IMR-90 (cell line): ENCODE measurements at places on chromosomes 12 and 14.

GRCh38 chr14:64476438-64476837 is 11.1 kb downstream of the AKAP5 start:
- DNase-seq, result no peak

DNA sequence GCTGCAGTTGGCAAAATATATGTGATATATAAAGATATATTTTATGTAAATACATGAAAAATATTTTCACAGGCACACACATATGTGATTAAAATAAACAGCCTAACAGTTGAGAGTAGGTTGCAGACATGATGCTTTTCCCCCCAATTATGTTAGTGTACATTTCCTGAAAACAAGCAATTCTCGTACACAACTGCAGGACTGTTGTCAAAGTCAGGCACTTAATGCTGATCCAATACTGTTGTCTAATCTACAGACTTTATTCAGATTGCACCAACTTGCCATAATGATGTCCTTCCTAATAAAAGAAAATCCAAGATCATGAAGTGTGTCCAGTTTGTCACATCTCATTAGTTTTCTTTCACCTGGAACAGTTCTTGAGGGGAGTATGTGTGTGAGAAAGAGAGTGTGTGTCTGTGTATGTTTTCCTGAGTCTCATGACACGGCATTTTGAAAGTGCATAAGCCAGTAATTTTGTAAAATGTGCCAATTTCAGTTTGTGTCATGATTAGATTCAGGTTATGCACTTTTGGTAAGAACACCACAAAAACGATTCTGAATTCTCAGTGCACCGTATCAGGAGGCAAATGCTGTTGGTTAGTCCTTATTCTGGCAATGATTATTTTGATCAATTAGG is 16.5 kb upstream of the SEL1L start:
- DNase-seq, result no peak

DNA sequence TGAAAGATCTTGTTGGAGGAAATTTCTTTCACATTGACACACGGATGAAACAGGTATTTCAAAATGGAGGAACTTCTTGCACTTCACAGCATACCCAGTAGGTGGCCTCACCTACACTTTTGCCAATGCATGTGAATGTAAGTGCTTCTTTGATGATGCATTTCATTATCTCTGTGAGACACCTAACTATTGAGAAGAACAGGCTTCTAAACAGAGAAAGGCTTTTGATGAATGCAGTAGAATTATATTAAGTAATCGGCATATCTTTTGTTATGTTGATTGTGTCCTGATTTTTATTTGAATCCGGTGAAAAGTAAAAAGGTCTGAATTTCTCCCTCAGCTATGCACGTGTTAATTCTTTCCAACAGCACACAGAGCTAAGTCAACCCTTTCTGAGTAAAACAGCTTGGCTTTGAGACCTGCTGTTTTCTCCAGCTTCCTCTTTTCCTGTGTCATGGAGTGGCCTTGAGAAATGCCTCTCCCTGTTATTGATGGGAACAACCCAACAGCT is 399.0 kb downstream of the NAV3 start:
- peak; percentile 52 for DNase-seq

DNA sequence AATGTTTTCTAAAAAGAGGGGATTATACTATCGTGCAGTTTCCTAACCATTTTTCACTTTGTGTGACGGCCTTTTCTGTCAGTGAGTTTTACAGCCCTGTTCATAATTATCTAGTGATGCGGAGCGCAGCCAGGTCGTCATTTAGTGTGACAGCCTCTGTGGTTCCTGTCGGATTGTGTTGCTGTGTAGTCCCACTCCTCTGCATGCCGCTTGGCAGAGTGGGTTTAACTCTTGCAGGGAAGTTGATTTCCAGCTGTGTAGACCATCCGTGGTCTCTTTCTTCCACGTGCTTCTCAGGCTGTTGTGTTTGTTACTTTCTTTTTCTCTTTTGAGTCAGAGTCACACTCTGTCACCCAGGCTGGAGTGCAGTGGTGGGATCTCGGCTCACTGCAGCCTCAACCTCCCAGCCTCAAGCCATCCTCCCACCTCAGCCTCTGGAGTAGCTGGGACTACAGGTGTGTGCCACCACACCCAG is 8.6 kb downstream of the RAN start:
- DNase-seq, result no peak

GRCh38 chr12:62676521-62677307 is 210.1 kb downstream of the MON2 start:
- DNase-seq, result no peak

GRCh38 chr12:93373961-93374656 is 3.6 kb upstream of the NUDT4 start:
- DNase-seq, result no peak

DNA sequence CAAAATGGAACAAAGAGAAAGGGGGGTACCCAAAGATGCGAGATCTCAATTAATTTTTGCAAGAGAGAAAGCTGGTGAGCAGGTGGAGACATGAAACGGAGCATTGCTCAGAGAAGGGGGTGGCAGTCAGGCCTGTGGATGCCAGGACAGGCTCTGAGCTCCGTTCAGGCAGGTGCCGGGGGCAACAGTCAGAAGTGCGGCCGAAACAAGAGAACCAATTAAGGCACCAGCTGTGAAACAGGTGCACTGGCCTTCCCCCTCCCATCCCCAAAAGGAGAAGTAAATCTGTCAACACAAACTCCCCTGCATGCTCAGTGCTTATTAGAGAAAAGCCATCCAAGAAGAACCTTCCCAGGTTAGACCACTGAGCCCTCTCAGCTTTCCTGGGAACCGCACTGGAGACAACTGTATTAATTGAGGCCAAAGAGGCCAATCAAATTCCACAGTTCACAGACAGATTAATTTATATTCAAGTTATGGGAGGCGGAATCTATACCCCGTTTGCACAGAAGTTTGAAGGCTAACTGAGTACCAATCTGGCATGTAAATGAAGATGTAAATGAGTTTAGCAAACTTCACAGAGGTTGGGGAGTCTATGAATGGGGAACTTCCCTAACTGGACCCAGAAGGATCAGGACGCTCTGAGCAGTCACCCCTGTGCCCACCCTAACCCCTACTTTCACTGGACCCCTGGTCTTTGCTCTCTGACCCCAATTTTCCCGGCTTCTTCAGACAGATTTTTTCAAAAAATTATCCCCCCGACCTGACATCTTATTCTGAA is 20.9 kb downstream of the OAS2 start:
- no peak for DNase-seq

DNA sequence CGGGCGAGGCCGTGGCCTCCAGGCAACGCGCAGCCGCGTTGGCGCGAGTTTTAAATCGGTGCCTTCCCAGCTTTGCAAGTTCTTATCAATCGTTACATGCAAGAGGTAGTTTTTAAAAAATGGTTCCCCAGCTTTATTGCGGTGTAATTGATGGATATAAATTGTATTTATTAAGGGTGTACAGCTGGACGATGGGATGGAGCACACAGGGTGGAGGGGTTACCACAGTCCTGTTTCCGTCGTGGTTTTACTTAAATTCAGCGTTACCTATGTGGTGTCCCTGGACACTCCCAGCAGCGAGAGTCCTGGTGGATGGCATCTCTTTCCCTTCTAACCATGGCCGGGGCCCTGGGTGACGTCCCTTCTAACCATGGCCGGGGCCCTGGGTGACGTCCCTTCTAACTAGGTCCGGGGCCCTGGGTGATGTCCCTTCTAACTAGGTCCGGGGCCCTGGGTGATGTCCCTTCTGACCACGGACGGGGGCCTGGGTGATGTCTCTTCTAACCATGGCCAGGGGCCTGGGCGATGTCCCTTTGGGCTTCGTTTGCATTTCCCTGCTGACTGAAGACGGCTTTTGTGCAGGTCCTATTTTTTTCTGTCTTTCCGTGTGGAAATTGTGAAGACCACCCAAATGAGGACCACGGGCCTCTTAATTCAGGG is 97.9 kb downstream of the TNFAIP2 start:
- no peak for DNase-seq

- no peak for DNase-seq
Measured at GRCh38 chr12:14656846-14657245, 39.6 kb downstream of the GUCY2C start.

DNA sequence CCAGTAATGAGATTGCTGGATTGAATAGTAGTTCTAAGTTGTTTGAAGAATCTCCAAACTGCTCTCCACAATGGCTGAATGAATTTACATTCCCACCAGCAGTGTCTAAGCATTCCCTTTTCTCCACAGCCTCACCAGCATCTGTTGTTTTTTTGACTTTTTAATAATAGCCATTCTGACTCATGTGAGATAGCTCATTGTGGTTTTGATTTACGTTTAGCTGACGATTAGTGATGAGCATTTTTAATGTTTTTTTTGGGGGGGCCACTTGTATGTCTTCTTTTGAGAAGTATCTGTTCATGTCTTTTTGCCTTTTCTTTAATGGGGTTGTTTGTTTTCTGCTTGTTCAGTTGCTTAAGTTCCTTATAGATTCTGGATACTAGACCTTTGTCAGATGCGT is 8.1 kb upstream of the SLC15A5 start:
- DNase-seq, result no peak

GRCh38 chr12:7864601-7865150 is 8.0 kb downstream of the SLC2A14 start:
- DNase-seq, result peak; percentile 19

- DNase-seq, result no peak
Measured at GRCh38 chr14:32408018-32408417, 78.9 kb downstream of the AKAP6 start.
